ENCODE measurements at places on chromosomes 5 and 9.

DNA sequence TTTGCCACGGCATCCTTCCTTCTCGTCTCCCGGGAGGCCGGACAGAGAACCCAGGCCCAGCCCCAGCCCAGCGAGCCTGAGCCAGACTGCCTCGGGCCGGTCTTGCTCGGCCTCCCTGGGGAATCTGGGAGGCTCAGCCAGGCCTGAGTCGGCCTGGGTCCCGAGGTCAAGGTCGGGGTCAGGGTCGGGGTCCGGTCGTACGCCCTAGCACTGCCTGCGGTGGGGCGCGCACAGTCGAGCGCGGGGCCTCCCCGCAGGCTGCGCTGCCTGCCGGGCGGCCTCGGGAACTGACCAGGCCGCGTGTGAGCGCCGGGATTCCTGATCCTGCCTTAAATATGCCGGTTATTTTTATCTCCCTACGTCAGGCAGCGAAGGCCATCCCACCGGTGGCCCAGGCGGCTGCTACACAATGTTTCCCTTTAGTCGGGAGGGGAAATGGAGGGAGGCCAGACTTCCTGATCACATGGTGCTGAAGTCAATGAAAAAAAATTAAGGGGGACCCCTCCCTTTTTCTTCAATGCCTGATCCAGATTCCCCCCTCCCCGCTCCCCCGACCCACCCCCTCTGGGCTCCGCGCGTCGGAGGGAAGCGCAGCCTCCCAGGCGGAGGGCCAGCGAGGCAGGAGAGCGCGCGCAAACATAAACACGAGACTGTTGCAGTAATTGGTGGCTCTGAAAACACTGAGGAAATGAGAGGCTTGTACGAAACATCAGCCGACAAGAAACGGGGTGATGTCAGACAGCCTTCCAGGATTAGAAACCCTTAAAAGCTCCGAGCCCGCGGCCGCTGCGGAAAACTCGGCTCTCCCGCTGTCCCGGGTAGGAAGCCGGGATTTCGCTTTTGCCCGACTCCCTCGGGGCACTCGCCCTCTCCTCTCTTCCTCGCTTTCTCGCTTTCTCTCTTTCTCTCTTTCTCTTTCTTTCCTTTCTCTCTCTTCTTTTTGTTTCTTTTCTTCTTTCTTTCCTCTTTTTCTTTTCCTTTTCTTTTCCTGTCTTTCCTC lies 148.2 kb upstream of the KLF4 start:
- peak; percentile 31 for DNase-seq

DNA sequence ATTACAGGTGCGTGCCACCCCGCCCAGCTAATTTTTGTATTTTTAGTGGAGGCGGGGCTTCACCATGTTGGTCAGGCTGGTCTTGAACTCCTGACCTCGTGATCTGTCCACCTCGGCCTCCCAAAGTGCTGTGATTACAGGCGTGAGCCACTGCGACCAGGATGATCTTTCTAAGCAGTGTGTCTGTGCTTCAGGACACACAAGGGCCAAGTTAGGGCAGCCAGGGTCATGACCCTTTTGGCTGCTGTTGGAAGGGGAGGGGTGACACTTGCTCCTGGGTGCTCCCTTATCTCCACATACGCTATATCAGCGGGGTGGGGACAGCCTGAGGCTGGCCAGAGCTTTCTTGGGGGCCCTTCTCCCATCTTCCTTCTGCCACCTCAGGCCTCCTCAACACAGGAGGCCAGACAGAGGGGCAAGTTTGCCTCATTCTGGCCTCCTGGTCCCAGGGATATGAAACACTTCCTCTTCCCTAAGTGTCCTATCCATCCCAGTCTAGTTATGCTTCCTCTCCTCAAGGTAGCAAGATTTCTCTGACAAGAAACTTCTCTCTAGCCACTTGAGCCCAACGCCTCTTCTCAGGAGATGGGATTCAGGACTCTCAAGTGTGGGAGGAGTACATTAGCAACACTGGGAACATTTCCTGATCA lies 1.9 kb upstream of the ZNF79 start:
- DNase-seq = no peak

- DNase-seq = no peak
These were observed 29.0 kb downstream of the THBS4 start for GRCh38 chr5:80064124-80064523.

DNA sequence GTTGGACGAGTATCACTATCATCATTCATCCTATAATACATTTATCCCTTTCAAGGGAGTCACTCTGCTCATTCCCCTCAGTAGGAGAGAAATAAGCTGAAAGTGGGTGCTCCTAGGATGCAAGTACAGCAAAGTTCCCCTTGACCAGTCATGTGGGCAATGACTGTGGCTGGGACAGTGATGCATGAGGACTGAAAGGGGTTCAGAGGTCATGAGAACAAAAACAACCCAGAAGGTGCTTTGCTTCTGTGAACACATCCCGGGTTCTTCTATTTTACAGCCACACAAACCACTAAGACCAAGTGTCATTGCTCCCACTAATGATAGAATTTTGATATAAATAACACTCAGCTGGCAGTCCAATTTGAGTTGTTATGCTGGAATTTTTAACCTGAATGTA lies 177.8 kb upstream of the ADCY2 start:
- no peak for DNase-seq

- DNase-seq = no peak
These were observed 23.4 kb upstream of the GALNT10 start for GRCh38 chr5:154166901-154167791.

DNA sequence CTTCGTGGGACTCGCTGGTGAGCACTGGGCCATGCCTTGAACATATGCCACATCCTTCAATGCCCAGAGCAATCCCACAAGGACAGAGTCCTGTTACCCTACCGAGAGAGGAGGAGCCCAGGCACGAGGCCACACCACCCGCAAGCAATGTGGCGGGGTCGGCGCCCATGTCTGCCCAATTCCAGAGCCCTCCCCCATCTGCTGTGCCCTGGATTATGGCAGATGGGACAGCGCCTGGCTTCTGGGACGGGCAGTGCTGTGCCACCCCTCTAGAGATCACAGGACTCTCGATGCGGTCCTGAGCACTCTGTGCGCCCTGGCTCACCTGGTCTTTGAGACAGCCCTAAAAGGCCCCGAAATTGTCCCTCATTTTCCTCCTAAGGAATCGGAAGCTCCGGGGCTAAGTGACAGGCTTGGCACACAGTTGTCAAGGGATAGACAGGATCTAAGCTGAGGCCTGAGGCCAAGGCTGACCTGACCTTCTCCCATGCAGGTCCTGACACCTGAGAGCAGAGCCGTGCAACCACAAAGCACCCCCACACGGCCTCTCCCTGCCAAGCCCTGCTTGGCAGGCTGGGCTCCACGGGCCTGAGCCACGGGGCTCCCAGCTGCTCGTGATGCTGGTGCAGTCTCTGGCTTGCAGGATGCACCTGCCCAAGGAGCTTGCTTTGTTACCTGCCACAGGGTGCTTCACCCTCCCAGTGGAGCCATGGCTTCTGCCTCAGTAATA lies 48.8 kb downstream of the PRRT1B start:
- no peak for DNase-seq

DNA sequence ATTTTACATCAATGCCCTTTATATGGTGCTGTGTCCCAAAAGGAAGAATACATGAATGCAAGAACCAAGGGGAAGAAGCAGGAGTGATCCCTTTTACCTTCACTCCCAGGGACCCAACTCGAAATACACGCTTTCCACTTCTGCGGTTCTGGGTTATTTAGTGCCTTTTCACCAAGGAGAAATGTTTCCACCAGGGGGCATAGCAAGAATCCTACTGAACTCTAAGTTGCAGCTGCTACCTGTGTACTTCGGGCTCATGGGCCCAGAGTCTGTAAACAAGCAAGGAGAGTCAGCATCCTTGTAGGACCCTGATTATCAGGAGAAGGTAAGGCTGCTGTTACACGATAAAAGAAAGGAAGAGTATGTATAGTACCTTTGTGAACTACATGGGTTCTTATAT lies 45.7 kb downstream of the DPYSL3 start:
- DNase-seq = no peak

DNA sequence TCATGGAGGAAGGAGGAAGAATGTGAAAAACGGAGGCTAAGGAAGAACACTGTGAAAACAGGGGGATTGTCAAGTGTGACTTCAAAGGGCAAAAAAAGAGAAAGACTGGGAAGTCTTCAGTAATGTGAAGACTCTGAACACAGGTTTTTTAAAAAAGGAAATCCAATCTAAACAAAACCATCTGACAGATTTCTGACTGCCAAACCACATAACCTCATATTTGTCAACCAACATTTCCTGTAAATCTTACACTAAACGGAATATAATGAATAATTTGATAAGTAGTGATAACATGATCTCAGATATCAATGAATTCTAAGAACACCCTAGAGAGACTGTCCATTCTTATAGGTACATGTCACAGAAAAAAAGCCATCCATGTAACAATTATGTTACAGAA lies 124.7 kb downstream of the FBN2 start:
- no peak for DNase-seq

DNA sequence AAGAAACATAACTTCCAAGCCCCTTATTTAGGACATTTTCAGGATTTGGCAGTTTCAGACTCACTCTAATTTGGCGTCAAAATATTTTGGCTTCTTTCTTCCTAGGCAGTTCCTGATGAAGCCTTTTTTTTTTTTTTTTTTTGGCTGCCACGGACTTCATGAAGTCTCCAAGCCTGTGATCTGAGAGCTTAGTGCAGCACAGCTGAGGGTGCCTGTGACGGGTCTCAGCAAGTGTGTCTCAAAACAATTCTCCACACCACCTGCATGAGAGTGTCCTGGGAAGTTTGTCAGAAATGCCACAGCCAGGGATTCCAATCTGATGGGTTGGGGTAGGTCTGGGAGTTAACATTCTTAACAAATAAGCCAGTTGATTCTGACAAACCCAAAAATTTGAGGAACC lies 6.0 kb upstream of the ESM1 start:
- no peak for DNase-seq

- no peak for DNase-seq
These were observed 33.5 kb upstream of the ZSWIM6 start for GRCh38 chr5:61298580-61298979.

- no peak for DNase-seq
These were observed 44.3 kb downstream of the CYSTM1 start for GRCh38 chr5:140219068-140219991.

DNA sequence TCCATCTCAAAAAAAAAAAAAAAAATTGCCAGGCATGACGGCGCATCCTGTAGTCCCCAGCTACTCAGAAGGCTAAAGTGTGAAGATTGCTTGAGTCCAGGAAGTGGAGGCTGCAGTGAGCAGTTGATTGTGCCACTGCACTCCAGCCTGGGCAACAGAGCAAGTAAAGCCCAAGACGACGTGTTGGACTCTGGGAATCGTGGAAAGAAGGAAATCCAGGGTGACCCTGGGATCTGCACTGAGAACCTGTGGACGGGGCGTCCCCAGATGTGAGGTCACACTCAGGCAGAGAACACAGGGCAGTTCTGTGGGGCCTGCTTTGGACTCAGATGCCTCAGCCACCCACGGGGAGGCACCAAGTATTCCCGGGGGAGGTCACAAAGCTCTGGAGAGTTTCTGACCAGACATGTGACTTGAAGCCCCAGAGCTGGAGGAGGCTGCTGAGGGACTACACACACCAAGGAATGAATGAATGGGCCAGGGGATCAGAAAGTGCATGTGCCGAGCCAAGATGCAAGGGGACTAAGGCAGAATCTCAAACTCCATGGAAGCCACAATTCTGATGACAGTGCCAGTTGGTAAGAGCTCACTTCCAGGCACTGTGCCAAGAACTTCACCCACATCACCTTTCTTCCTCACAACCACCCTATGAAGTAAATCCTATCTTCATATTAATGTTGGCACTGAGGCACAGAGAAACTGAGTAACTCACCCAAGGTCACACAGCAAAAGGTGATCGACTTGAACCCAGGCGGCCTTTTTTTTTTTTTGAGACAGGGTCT lies 12.9 kb downstream of the DYNC2I2 start:
- no peak for DNase-seq
